Spleen (tissue), 13 donors: ENCODE measurements at places on chromosomes 1 and 21. TPM values are rescaled to one million over a fixed set of nuclear protein-coding genes. Genes with fewer than 3 reads are reported as not detected.

- no peak for DNase-seq
Measured at GRCh38 chr1:16020325-16020724, 1.5 kb upstream of the CLCNKA start.

Gene KCNK1
- total RNA-seq: 0.34 TPM

DNA sequence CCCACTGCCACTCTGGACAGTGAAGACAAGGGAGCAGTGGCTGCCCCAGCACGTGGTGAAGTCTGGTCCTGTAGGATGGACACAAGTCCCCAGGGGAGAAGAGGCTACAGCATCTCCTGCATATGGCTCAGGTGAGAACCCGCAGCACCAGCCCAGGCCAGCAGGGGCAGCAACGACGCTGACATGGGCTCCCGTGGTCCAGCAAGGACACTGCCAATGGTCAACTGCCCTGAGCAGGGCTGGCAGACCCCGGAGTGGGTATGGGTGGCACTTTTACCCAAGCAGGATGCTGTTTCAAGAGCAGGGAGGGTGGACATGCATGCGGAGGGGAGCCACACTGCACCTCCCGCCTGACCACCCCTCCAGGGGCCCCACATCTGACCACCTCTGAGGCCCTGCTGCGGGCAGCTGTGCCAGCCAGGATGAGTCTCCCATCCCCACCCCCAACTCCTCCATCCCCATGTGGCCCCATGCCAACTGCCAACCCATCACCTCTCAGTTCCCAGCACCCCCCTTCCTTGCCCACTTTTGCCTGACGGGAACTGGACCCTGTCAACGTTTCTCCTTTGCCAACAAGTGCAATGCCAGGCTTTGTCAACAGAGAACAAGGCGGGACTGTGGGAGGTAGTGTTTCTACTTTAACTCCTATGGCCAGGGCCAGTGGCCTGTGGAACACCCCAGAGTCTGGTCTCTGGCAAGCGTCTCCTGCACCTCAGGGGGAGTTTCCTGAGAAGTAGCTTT, 8.6 kb downstream of the MORN1 start:
- peak; percentile 81 for DNase-seq

DNA sequence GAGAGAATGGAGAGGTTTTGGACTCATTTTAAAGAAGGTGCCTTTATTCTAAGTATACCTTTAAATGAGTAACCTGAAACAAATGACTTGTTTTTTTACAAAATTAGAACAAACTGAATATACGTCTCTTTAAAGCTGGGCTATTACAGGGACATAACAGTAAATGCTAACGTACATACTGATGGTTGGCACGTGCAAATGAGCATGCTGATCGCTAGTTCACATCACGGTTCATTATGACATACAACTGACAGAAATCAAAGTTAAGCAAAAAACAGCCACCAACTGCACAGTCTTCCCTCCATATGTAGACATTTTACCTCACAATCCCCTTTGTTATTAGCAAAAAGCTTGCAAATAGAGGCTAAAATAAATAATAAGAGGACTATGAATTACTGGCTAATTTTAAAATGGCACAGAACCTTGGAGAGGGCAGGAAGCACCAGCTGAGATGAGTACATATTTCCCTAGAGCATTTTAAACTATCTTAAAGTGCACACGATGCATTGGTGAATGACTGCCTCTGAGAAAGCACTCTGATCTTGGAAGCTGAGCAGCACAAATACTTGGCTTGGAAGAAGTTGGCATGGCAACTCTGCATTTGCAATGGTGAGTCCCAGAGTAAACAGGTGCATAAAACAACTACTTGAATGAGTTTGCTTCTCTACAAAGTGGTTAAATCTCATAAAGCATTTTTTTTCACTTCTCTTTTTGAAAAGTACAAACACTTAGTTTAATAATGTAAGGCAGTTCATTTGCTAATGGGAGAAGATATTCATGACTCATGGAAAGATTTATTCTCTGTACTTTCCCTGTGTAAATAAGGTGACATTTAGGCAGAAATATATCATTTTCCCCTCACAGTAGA, 204.7 kb downstream of the LHX8 start:
- DNase-seq: no peak

DNA sequence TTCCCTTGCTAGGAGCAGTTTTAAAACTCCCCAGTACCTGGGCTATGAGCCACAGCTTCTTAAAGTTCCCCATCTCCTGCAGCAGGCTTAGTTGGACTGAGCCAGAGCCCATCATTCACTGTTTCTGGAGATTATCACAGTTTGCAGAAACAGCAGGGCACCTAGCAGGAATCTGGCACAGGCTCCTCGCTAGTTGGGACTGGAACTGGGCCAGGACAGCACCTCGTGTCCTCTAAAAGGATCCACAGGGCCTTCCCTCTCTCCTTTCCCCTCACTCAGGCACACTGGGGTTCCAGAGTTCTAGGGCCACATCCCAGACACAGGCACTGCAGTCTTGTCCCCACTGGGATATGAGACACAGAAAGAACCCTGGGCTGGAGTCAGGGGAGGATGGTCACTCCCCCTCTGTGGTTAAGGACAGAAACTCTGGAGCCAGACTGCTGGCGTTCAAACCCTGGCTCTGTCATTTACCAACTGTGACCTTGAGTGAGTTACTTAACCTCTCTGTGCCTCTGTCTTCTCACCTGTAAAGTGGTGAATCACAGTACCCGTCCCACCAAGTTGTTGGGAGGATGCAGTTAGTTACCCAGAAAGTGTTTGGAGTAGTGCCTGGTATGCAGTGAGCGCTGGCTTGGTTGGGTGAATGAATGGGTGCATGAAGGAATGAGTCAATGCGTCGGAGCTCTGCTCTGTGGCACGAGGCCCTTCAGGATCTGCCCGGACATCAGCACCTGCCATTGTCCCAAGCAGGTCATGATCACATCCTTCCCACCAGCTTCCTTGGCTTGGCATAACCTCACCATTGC, 18.8 kb upstream of the ECE1 start:
- no peak for DNase-seq

GRCh38 chr1:45148209-45148825, 58.1 kb downstream of the ZSWIM5 start:
- DNase-seq: no peak

DNA sequence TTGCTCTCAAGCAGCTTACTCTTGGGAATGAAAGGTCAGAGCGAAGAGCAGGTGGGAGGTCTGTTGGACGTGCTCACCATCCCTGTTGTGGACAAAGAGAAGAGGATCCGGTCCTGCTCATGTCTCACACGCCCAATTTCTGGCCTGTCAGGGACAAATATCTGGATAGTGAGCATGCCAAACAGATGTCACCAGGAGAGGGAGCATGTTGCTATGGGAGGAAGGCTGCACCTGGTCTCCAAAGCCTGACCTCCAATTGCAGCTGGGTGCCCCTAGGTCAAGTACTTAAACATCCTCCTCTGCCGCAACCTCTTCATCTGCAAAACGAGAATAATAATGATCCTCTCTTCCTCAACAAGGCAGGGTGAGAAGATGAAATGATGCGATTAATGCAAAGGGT, 53.4 kb downstream of the DMRTA2 start:
- DNase-seq: no peak

DNA sequence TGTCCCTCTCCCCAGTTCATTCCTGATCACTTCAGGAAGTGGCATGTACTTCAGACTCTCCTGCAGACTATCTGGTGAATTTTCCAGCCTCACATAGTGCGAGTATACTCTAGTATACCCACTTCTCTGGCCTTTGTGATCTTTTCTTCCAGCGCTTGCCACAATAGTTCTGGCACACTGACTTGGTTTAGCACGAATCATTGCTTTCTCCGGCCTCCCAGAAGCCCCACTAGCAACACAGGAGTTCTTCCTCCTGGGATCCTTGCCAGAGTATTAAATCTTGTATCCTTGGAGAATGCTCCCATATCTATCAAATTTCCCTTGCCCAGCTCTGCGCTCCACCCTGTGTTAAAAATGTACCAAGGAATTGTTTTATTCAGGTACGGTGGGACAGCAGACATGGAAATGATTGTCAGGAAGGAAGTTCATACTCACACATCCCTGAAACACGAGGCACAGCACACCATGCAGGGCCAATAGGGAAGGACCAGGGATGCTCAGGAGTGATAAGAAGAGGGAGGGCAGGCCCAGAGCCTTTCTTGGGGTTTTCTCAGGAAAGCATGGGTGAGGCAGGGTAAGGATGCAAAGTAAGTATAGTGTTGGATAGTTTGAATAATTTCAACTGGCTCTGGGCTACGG, 136.7 kb downstream of the ADSS2 start:
- no peak for DNase-seq

Gene ELF3
- total RNA-seq: 1.4 TPM

- no peak for DNase-seq
Measured at GRCh38 chr1:237794071-237794470, 96.7 kb downstream of the ZP4 start.

GRCh38 chr1:197285526-197286205, 17.6 kb downstream of the CRB1 start:
- no peak for DNase-seq

DNA sequence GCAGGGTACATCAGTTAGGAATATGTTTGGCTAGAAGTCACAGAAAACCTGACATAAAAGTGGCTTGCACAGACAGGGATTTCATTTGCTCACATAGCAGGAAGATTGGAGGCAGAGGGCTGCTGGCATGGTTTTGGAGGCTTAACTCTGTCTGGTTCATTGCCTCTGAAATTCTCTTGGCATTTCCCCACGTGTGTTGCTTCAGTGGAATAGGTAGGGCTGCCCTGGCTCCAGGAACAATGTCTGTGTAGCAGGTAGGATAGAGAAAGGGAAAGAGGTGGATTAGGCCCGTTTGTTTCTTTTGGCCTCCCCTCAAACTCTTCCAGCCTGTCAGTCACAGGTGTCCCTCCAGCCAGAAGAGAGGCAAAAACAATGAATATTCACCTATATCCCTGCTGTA, 20.5 kb upstream of the SIPA1L2 start:
- DNase-seq: no peak

- DNase-seq: no peak
Measured at GRCh38 chr1:181001091-181001780, 21.4 kb downstream of the STX6 start.

Gene ESRRG
- total RNA-seq: 4.1 TPM

Gene SLC2A5
- total RNA-seq: 23.6 TPM

GRCh38 chr1:199472018-199472417, 555.5 kb upstream of the NR5A2 start:
- DNase-seq: no peak

Gene SERINC2
- 1.9 TPM for total RNA-seq

DNA sequence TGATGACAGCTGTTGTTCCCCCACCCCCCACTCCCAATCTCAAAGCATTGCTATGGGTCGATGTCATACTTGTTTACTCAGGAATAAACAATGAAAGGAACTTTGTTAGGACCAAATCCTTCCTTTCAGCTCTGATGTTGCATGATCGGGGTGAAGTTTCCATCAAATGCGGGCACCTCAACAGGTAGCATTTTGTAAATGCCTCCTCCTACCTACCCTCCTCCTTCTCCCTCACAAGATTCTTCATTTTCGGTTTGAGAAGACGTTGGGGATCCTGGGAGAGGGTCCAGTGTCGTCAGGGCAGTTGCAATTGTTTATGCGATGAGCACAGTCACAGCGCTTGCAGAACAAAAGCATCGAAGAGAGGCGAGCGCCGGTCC, 758 bp upstream of the HUNK start:
- DNase-seq: no peak

DNA sequence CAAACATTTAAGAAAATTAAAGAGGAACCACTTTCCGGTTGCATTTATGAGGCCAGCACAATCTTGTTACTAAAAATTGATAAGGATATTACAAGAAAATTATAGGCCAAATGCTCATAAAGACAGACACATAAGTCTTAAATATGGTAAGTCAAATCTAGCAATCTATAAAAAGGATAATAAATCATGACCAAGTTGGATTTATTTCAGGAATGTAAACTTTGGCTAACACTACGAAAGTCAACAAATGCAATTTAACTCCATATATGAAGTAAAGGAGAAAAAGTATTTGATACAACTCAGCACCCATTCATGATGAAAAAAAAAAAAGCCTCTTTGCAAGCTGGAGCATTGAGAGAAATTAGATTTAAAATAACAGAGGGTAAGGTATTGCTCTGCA, 6.3 kb downstream of the HHAT start:
- no peak for DNase-seq

Gene NCF2
- total RNA-seq: 96.3 TPM

Gene CD1B
- total RNA-seq: 0.37 TPM
